ENCODE measurements at places on chromosomes 2 and 18. TPM values are rescaled to one million over a fixed set of nuclear protein-coding genes. Genes with fewer than 3 reads are reported as not detected.
A peak's percentile ranks its signal among the peaks of the same experiment; 100 is the strongest.

Gene SERPINB5
- total RNA-seq: not detected

Gene FSHR
- total RNA-seq: not detected

Gene PROM2
- total RNA-seq: 17.6 TPM

Gene GPAT2
- total RNA-seq: 2.0 TPM

Gene ALK
- 0.26 TPM for total RNA-seq

Gene ASXL3
- total RNA-seq: 3.6 TPM

Gene NEU2
- total RNA-seq: not detected

Gene HSPD1
- total RNA-seq: 117 TPM

Gene KIF3C
- 0.99 TPM for total RNA-seq

DNA sequence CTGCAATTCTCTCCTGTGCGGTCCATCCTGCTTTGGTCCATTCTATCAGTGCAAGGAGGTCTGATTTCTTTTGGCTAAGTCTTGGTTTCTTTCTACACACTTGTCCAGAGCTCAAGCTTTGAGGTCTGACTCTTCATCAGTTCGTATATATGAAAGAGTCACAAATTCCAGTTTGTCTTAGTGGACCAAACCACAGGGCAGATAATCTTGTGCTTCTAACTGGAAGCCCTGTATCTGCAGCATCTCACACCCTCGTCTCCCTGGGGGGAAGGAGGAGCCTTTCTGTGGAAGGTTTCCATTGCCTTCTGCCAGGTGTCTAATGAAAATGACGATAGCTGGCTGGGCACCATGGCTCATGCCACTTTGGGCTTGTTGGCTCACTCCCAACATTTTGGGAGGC is 148.5 kb downstream of the SPP2 start:
- no peak overlapping the region for H3K27ac ChIP-seq
- no peaks in the 10 kb centered on the region for H3K27me3 ChIP-seq

GRCh38 chr18:45761512-45762114 is 37.6 kb downstream of the SLC14A1 start:
- H3K36me3 ChIP-seq: no peaks in the 10 kb centered on the region
- no peak overlapping the region for H3K27ac ChIP-seq
- no peaks in the 10 kb centered on the region for H3K27me3 ChIP-seq
- DNase-seq: no peak
- H3K4me3 ChIP-seq: no peak overlapping the region

DNA sequence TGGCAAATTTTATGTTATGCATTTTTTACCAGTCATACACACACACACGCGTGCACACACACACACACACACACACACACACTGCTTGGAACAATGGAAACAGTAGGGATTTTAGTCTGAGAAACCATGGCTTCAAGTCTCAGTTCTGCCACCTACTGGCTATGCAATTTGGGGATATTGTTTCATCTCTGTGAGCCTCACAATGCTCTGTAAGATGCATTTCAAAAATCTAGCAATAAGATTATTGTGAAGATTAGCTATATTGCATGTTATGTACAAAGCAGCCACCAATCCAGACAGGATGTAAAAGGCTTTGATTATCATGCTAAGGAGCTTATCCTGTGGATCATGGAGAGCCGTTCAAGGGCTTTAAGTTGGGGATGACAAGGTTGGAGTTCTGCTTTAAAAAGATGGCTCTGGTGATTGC is 401.4 kb downstream of the NBAS start:
- H3K27me3 ChIP-seq: no peaks in the 10 kb centered on the region
- H3K4me3 ChIP-seq: no peak overlapping the region
- H3K36me3 ChIP-seq: no peaks in the 10 kb centered on the region
- H3K4me1 ChIP-seq: no peaks in the 10 kb centered on the region
- no peak for DNase-seq
- H3K27ac ChIP-seq: no peak overlapping the region

- no peaks in the 10 kb centered on the region for H3K27me3 ChIP-seq
- no peaks in the 10 kb centered on the region for H3K36me3 ChIP-seq
- H3K27ac ChIP-seq: no peak overlapping the region
These were observed 85.1 kb downstream of the CDH7 start for GRCh38 chr18:65835881-65836280.

GRCh38 chr18:76391746-76392145 is 103.3 kb downstream of the ZNF516 start:
- no peaks in the 10 kb centered on the region for H3K27me3 ChIP-seq
- H3K4me3 ChIP-seq: no peak overlapping the region

GRCh38 chr2:150526006-150526405 is 38.5 kb upstream of the RND3 start:
- no peaks in the 10 kb centered on the region for H3K36me3 ChIP-seq
- DNase-seq: no peak
- no peak overlapping the region for H3K27ac ChIP-seq
- no peak overlapping the region for H3K4me3 ChIP-seq
- no peaks in the 10 kb centered on the region for H3K4me1 ChIP-seq
- H3K27me3 ChIP-seq: no peaks in the 10 kb centered on the region

GRCh38 chr18:47343291-47343690 is 91.8 kb upstream of the SKOR2 start:
- H3K4me1 ChIP-seq: no peaks in the 10 kb centered on the region
- no peak for DNase-seq
- no peaks in the 10 kb centered on the region for H3K27me3 ChIP-seq
- H3K27ac ChIP-seq: no peak overlapping the region

DNA sequence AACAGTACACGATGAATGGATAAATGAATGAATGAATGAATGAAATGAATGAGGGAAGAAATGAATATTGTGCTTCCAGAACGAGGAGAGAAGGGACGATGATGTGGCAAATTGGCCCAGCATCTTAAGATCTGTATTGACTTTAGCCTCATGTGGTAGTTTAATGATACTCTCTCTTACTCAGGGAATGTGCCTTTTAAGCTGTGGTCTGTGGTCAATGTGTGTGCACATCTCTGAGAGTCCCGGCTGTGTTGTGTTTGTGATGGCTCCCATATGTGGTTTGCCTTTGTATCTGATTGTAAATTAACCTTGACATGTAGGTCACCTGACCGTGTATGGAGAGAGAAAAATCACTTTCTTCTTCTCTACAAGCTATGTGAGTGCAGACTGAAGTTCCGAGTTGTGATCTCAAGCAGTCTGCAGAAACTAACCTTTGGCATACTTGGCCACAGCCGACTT is 91.2 kb downstream of the NEDD4L start:
- H3K4me1 ChIP-seq: peaks cover 36% of the 10 kb centered on the region
- no peaks in the 10 kb centered on the region for H3K36me3 ChIP-seq
- no peak overlapping the region for H3K4me3 ChIP-seq
- no peaks in the 10 kb centered on the region for H3K27me3 ChIP-seq

DNA sequence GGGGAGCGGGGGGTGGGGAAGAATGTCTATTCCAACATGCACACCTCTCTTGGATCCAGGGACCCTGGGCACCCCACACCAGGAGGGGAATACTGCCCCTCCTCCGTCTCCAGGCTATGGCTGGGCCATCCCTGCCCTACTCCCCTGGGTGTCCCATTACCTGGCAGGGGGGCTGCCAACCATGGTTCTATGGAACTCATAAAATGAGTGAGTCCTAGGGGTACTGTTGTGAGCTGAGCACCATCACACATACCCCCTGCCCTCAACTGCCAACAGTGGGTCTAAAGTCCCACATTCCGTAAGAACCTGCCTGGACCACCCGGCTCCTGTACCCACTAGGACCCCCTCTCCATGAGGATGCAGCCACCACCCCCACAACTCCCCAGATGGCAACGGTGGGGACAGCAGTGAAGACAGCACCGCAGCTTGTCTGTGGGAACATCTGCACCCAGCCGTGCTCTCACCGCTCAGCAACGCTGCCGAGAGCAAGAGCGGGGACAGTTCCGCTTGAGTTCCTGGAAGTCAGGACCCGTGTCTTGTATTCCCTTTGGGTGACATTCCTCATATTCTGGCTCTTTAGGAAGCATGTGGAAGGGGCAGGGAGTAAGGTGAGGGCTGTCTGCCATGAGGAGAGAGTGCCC is 41.5 kb downstream of the BIN1 start:
- DNase-seq: no peak
- H3K4me3 ChIP-seq: no peak overlapping the region
- peaks cover 4% of the 10 kb centered on the region for H3K4me1 ChIP-seq
- H3K27me3 ChIP-seq: no peaks in the 10 kb centered on the region
- H3K36me3 ChIP-seq: no peaks in the 10 kb centered on the region

- H3K4me3 ChIP-seq: no peak overlapping the region
- no peak overlapping the region for H3K27ac ChIP-seq
- no peaks in the 10 kb centered on the region for H3K4me1 ChIP-seq
- no peaks in the 10 kb centered on the region for H3K36me3 ChIP-seq
- DNase-seq: no peak
- no peaks in the 10 kb centered on the region for H3K27me3 ChIP-seq
These were observed 69.3 kb downstream of the KCNE4 start for GRCh38 chr2:223121283-223121682.

DNA sequence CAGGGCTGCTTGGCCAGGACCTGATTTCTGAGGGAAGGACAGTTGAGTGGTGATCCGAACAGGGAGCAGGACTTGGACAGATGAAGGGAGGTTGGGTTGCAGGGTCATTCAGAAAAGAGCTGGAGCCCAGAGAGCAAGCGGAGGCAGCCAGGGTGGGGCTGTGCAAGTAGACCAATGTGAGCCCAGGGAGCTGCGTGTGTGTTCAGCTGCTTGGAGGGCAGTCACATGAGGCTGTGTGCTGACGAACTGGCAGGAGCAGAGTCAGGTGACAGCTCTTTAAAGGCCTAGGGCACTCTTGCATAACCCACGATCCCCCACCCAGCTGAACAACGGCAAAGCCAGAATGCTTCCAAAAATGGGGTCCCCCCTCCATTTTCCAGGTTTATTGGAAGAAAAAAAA is 4.6 kb upstream of the MLPH start:
- H3K4me1 ChIP-seq: peaks cover 49% of the 10 kb centered on the region
- H3K27ac ChIP-seq: peak overlapping the region; percentile 47
- peak; percentile 92 for DNase-seq

DNA sequence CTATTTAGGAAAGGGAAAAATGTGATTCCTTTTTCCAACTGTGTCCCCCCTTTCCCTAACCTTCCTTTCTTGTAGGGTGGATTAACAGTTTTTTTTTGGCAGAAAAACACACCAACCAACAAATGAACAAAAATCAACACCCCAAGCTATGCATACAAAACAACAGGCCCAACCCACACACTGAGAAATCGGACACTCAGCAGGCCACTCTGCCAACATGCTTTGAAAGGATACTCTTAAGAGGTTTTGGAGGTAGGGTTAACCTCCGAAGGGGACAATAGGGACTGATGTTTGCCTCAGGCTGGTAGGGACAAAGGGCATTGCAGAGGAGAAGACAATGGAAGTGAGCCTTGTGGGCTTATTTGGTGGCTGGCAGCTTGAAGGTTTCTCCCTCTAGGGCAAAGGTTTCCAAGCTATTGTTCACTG is 33.1 kb upstream of the POLE4 start:
- DNase-seq: no peak
- H3K36me3 ChIP-seq: no peaks in the 10 kb centered on the region
- no peak overlapping the region for H3K27ac ChIP-seq
- H3K4me3 ChIP-seq: no peak overlapping the region
- no peaks in the 10 kb centered on the region for H3K4me1 ChIP-seq
- no peaks in the 10 kb centered on the region for H3K27me3 ChIP-seq

Data from body of pancreas (tissue), 4 donors.